ENCODE measurements at places on chromosomes 3 and 15. TPM values are rescaled to one million over a fixed set of nuclear protein-coding genes. Genes with fewer than 3 reads are reported as not detected.

Gene ZBED2
- total RNA-seq, result 3.6 TPM

DNA sequence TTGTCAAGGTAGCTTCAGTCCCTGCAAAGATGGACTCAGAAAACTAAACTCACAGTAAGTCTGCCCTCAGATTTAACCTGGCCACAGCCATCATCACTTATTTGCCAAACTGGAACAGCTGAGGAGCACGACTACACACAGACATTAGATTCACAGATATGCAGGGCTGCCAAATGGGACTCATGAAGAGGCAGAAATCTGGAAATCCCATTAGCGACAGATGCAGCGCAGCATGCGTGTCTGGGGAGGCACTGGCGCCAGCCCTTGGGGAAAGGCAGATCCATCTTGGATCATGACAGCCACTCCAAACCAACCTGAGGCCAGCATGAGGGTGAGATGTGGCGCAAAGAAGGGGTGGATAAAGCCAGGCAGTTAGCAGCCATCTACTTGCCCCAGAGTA lies 160.7 kb upstream of the TSC22D2 start:
- DNase-seq, result no peak

DNA sequence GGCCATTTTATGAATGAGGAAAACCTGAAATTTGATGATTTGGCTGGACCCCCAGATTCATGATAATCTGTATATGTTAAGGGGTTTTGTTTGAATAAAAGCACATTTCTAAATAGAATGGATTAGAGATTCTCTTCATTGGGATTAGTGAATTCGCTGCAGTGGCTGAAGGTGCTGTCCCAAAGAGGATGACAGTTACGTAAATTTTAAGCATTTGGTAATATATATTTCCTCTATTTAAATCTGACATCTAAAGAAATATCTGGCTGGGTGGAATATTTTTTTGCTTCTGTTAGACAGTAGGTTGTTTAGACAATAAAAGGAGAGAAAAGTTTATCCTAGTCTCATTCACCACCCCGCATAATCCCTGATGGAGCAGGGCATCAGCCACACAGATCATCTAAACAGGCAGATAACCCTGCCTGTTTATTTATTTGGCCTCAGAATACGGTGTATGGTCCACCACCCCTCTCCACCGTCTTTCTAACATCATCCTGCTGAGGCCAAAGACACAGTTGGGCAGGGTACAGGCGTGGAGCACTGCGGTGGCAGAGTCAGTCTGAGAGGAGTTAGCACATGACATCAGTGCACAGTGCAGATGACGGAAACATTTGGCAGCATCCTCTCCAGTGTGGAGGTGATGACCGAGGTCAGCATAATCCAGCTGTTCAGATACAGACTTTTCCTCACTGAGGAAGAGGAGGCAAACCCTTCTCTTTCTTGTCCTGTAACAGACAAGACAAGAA lies 20.4 kb upstream of the NFKBIZ start:
- DNase-seq, result peak; percentile 48

DNA sequence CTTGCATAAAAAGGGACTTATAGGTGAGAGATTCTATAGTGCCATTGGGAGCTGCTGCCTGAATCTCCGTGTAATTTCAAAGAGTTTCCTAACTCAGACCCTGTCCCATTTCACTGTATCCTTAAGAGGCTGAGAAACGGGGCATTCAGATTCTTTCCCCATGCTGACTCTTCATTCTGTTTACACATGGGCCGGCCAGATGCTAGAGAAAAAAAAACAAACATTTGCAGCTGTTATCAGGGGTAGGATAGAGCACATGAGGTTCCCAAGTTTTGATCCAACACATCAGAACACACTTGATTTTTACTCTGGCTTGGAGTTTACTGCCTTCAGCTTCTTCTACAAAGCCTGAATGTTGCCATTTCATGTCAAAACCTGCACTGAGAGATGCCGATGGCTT lies 215.9 kb upstream of the TPRG1 start:
- DNase-seq, result no peak
